AG09319 (cell line): ENCODE measurements at places on chromosomes 3 and 15.

DNA sequence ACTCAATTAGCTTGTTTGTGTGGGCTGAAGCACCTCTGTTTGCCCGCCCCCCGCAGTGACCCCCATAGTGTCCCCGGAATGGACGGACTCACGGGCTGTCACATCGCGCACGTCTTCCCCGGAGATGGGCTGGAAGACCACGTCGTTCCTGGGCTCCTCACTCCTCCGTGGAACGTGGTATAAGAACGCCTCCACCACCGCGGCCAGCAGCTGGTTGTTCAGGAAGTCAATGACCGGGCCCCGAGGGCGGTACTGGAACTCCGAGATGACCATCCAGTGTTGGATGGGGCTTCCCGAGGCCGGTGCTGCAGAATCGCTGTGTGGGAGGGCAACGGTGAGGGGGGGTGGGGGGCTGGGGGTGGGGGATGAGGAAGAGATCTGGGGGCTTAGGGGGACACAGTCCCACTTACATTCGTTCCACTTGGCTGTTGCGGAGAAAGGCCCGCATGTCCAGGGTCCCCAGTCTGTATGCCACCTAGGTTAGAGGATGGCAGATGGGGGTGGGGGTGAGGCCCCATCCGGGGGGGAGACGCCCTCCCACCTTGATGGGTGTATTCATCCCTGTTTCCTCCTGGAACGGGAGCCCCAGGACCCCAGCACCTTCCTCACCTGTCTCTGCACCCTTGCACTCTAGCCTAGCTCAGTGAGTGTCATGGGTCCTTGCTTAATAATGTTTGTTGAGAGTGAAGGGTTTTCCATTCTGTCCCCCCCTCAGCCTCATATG lies 30.2 kb downstream of the MUC20 start:
- no peak for DNase-seq

DNA sequence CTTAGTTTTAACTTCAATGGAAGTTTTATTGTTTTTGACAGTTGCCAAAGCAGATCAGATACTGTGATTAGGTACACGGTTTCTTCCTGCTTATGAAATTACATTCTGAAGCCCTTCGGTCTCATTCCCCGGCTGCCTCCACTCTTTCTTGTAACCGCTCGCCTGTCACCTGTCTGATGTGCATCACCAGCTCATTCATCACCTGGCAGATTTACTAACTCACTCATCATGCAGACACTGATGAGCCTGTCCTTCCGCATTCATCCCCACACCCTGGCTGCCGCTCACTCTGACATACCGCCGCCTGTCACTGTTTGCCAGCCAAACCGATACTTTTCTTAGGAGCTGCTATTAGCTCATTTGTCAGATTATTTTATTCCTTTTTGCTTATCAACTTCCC lies 82.8 kb upstream of the NSMCE3 start:
- DNase-seq = no peak

DNA sequence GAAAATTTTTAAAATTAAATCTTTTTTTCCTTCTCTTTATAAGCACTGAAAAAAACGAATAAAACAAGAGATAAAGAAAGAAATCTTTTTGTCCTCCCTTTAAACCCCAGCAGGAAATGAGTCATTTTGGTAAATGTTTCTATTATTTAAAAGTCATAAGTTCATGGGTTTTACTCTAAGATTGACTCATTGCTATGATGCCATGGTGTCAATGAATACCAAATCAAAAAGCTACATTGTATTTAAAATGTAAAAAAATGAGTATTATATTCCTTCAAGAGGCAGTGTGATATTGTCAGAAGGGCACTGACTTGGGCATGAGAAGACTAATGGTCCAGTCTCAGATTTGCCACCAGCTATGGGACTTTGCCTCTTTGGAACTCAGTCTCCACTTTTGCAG lies 303.4 kb upstream of the DNAJC19 start:
- no peak for DNase-seq

DNA sequence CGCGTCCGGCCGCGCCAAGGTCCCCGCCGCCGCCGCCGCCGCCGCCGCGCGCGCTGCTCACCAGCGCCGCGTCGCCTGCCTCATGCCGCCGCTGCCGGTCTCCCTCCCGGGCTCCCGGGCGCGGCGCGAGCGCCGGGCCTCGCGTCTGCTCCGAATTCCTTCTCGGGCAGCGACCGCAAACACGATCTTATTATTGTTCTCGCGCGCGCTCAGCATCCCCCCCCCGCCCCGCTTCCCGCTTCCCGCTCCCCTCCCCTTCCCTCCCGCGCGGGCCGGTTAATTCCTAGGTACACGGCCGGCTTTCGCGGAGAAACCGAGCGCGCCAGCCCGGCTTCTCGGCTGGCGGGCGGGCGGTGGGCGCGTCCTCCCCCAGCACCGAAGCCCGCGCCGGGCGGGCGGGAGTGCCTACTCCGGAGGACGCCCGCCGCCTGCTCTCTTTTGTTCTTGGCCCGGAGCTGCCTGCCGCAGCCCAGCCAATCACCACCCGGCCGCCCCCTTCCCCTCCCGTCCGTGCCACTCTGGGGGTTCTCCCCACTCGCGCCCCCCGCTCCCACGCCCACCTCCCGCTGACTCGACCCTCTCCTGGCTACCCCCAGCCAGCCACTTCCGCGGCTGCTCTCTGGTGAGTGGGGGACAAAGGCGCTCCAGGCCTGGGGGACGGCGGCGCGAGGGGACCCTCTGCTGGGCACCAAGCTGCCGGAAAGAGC lies at the start of gene HDGFL3:
HDGFL3 (minus strand) TSS at position 164 of the 707 bp plus-strand sequence. CDS start 409 bp downstream, outside the sequence.
- no peak for DNase-seq

GRCh38 chr15:69909719-69910444 lies 187.8 kb downstream of the TLE3 start:
- DNase-seq = no peak

GRCh38 chr3:147119989-147120388 lies 286.4 kb downstream of the ZIC4 start:
- DNase-seq = no peak

- DNase-seq = no peak
Observed at GRCh38 chr3:43194490-43195114, 88.7 kb upstream of the POMGNT2 start.

GRCh38 chr3:27573780-27574437 lies 89.7 kb upstream of the SLC4A7 start:
- no peak for DNase-seq

DNA sequence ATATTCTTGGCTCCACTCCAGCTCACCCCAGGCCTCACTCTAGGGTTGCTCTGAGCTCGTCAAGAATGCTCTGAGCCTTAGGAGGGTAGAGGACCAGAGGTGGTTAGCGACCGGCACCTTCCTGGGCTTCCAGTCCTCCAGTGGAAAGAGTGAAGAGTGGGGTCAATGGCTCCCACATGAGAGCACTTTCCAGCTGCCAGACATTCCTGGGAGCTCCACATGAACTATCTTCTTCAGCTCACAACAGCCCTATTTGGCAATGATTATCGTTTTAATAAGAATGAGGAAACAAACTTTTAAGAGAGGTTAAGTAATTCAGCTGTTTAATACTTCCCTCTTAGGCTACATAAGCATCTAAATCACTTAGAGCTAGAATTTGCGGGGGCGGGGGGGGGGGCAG lies 139.3 kb downstream of the STT3B start:
- DNase-seq = no peak

- DNase-seq = peak; percentile 96
Observed at GRCh38 chr3:15601399-15602145, at the start of the genes BTD and HACL1. Gene BTD, plus strand, starts transcription at chr3:15601745. Its CDS starts 33,695 bp downstream, at chr3:15635440. Gene HACL1, minus strand, starts transcription at chr3:15601569. Its CDS starts 106 bp downstream, at chr3:15601463.

GRCh38 chr3:174219738-174220137 lies 639.4 kb upstream of the NAALADL2 start:
- DNase-seq = no peak

GRCh38 chr15:54250326-54250725 lies 272.1 kb downstream of the UNC13C start:
- DNase-seq = no peak

DNA sequence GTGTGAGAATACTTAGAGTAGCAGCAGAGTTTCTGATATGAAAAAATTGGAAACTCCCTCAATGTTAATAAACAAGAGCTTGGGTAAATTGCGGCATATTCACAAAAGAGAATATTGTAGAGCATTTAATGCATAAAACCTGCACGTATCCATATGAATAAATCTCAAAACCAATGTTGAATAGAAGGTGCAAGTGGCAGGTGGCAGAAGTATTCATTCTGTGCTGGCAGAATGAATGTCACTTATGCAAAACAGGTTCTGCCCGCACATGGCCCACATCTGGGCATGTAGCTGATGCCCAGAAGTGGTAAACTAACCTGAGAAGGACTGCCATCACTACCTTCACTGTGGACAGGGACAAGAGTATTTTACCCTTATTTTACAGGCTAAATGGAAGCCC lies 14.1 kb upstream of the PRSS50 start:
- DNase-seq = no peak

GRCh38 chr15:68654786-68655560 lies 76.2 kb downstream of the CORO2B start:
- no peak for DNase-seq

DNA sequence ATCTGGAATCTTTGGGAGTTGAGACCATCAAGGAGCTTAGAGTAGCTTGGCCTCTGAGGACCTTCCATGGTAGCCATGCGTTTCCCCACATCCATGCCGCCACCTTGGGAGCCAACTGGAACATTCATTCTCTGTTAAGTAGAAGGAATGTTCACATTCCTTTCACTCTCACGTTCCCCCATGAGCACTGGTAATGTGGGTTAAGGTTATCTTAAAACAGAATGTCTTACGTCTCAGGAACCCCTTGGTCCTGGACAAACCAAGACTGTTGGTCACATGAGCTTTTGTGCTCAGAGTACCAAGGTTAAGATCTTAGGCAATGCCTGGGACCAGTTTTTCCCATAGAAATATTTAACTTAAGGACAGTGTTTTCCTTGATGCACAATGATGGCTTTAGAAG lies 211.7 kb upstream of the UBE2E1 start:
- DNase-seq = no peak

DNA sequence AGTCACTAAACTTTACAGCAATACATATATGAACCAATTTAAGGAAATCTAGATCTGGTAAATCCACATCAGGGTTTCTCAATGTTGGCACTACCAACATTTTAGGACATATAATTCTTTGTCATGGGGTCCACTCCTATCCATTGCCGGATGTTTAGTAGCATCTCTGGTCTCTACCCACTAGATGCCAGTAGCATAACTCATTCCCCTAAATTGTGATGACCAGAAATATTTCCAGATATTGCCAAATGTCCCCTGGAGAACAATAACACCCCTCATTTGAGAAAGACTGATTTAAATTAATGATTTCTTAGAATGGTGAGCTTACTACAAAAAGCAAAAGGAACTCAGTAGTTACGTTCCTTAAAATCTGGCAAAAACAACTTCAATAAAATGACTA lies 23.1 kb upstream of the ANKRD28 start:
- DNase-seq = no peak

- no peak for DNase-seq
Observed at GRCh38 chr15:93943586-93943985, 287.8 kb upstream of the MCTP2 start.

GRCh38 chr3:62686503-62687294 lies 188.5 kb downstream of the CADPS start:
- no peak for DNase-seq

GRCh38 chr15:41690636-41691035 lies 30.4 kb downstream of the MGA start:
- no peak for DNase-seq

DNA sequence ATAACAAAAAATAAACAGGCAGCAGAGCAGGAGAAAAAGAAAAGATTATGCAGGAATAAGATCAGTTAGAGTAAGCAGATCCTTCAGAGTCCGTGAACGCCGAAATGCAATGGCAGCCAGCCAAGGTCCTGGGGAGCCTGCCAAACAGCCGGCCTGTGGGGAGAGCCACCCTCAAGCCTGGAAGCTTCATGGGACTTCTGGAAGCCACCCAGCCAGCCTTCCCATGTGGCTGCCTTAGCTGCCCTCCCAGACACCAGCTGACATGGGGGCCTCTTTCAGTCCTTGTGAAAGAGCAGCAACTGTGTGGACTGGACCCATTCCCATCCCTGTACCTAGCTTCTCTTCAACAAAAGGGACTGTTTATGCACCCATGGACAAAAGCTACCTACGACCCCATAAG lies 64.9 kb upstream of the RAD18 start:
- no peak for DNase-seq

DNA sequence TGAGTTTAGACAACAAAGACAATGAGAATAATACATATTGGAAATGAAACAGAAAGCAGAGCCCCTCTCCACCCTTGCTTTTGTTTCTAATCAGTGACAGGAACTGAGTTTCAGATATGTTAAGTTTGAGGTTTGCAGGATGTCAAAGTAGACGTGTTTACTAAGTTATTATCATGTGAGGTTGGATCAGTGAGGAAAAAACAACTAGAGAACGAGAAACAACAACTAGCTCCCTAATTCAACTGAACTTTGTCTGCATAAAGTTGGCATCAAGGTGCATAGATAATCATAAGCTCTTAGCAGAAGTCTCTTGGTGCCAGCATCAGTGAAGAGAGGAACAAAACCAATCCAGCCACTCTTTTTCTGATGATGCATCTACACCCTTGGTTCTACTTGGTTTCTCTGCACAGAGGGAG lies 491.1 kb upstream of the NR2F2 start:
- no peak for DNase-seq

- no peak for DNase-seq
Observed at GRCh38 chr3:151775314-151776258, 38.3 kb upstream of the AADAC start.

- no peak for DNase-seq
Observed at GRCh38 chr15:90959894-90960293, 5.2 kb downstream of the RCCD1 start.

DNA sequence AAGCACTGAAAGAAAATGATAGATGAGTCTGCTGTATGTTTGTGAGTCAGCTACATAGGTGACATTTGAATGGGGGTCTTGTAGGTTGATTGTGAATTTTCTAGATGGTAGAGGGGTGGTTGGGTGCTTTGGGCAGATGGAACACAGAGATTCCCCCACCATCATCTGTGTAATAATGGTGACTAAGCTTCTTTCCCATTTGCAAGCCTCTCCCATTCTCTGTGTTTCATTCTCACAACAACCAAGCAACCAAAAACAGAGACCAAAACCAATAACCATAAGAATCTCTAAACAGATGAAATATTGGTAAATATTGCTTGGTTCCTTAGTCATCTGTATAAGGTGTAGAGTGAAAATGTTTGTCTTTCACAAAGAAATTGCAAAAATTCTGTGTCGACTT lies 17.8 kb upstream of the UTS2B start:
- DNase-seq = no peak

DNA sequence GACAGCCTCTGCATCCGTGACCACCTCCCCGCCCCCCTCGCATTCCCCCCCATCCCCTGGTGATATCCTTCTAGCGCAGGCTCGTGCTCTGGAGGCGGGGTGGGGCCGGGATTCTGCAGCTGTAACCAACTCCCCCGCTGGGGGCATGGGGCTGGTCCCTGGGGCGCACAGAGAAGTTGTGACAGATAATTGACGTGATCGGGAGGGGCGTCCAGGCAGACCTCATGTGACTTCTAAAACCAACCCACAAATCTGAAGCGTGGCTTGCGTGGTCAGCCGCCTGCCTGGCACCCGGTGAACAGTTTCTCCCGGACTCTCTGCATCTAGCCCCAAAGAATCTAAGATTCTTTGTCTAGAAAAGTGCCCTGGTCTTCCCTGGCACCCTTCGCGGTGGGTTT lies 100.6 kb upstream of the IGF1R start:
- DNase-seq = no peak

- DNase-seq = no peak
Observed at GRCh38 chr15:65369651-65370050, 8.2 kb downstream of the IGDCC3 start.

- DNase-seq = no peak
Observed at GRCh38 chr3:155889212-155889611, 18.8 kb downstream of the GMPS start.
